ENCODE measurements at places on chromosomes 11 and 22.

DNA sequence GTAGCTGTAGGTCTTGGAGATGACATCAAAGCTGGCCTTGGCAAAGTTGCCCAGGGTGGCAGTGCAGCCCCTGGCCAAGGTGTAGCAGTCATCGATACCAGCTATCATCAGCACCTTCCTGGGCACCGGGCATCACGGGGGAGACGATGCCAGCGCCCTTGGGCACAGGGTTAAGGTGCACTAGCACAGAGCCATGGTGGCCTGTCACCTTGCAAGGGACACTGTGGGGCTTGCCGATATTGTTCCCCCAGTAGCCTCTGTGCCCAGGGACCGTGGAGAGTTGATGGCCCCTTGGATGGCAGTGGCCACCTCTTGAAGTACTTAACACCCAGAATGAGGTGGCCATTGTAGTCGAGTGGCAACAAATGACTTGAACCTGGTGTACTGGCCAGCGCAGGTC is 44.4 kb upstream of the FTH1 start:
- no peak for DNase-seq

DNA sequence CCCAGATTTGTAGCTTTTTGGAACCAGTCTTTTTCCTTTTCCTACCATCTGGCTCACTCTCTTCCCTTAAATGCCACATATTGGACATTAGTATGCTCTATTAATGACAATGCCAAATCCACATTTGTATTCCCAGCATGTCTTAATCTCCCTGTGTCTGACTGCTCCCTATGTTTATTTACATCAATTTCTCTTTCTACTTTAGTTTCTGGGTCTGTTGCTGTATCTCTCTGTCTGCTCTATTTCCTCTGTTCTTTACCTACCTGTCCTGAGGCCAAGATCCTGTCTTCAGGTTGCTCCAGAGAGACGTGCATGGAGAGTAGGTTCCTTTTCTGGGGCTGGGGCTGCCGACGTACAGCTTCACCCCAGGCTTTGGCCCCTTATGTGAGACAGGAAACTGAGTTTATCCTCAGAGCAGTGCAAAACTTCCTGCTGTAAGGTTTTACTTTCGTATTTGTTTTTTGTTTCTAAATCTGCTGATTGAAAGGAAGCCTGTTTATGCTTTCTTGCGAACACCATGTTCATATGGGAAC is 25.6 kb downstream of the OR2AG2 start:
- no peak for DNase-seq

DNA sequence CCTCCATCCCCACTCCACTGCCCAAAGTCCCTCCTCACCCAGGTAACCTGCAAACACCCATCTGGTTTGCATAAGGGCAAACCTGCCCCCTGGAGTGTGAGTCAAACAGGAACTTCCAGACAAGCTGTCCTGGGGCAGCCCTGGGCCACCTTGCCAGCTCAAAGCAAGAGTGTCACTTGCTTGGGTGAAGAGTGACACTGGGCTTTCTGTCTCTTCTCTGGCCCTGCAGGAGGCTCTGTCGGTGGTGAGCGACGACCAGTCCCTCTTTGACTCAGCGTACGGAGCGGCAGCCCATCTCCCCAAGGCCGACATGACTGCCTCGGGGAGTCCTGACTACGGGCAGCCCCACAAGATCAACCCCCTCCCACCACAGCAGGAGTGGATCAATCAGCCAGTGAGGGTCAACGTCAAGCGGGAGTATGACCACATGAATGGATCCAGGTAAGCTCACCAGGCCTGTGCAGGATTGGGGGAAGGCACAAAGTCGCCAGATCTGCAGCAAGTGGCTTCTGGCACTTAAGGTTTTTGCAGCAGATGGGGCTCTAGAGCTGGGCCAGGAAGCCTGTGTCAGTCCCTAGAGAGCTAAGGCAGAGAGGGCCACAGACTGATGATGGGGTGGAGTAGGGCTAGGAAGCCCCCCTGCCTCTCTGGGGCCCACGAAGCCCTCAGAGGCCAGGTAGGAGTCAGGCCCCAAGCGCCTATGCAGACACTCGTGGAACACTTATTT is 64.2 kb downstream of the FLI1 start:
- no peak for DNase-seq

DNA sequence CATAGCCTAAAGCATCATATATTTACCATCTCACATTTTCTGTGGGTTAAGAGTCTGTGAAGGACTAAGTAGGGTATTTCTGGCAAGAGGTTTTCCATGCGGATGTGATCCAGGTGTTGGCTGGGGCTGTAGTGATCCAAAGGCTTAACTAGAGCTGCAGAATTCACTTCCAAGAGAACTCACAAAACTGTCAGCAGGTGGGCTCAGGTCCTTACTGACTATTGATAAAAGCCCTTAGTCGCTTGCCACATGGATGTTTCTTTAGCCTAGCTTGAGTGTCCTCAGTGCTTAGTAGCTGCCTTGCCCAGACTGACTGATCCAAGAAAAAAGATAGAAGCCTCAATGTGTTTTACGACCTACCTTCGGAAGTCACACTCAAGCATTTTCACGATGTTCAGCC is 250.8 kb downstream of the CNTN5 start:
- DNase-seq = no peak

- DNase-seq = no peak
These were observed 14.3 kb downstream of the LRRC75B start for GRCh38 chr22:24578355-24579257.

GRCh38 chr11:71329786-71330185 is 77.4 kb upstream of the SHANK2 start:
- DNase-seq = no peak

GRCh38 chr11:32062540-32062939 is 28.3 kb upstream of the RCN1 start:
- no peak for DNase-seq

GRCh38 chr11:18071098-18071705 is 25.1 kb upstream of the TPH1 start:
- no peak for DNase-seq

Data from M059J (cell line).